ENCODE measurements at places on chromosomes 2 and 18.

- DNase-seq, result no peak
Measured at GRCh38 chr2:173590276-173590861, 235.7 kb downstream of the CDCA7 start.

- DNase-seq, result no peak
Measured at GRCh38 chr2:94964193-94964592, 61.3 kb upstream of the MAL start.

- DNase-seq, result no peak
Measured at GRCh38 chr2:217107480-217107879, 247.6 kb upstream of the TNP1 start.

DNA sequence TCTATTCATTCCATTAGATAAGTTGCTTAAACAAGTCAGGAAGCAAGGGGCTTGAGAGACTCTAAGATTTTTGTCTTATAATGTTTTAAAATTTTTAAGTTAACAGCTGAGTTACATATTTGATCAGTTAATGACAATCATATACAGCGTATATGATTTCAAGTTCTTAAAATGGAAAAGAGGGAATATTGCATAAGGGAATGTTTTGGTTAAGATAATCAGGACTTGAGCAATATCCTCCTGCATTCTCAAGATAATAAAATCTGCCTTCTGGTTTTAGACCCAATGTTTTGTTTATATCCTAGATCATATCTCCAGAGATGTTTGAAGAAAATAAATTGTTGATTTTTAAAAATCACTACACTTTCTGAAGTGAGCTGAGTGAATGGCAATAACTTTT, 13.4 kb upstream of the DYNC1I2 start:
- no peak for DNase-seq

DNA sequence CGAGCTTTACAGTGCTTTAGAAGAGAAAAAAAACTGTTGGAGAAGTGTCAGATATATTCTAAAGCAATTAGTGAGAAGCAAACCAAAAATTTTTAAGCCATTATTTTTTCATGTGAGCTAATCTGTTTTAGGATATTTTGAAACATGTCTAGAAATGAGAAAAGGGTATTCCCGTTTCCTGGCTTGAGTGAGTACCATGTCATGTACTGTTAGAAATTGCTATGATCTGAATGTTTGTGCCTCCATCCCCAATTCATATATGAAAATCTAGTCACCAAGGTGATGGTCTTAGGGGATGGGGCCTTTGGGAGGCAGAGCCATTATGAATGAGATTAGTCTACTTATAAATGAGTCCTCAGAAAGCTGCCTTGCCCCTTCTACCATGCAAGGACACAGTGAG, 493.3 kb upstream of the GCFC2 start:
- no peak for DNase-seq

GRCh38 chr2:80238692-80239469, 65.7 kb downstream of the LRRTM1 start:
- DNase-seq, result no peak

DNA sequence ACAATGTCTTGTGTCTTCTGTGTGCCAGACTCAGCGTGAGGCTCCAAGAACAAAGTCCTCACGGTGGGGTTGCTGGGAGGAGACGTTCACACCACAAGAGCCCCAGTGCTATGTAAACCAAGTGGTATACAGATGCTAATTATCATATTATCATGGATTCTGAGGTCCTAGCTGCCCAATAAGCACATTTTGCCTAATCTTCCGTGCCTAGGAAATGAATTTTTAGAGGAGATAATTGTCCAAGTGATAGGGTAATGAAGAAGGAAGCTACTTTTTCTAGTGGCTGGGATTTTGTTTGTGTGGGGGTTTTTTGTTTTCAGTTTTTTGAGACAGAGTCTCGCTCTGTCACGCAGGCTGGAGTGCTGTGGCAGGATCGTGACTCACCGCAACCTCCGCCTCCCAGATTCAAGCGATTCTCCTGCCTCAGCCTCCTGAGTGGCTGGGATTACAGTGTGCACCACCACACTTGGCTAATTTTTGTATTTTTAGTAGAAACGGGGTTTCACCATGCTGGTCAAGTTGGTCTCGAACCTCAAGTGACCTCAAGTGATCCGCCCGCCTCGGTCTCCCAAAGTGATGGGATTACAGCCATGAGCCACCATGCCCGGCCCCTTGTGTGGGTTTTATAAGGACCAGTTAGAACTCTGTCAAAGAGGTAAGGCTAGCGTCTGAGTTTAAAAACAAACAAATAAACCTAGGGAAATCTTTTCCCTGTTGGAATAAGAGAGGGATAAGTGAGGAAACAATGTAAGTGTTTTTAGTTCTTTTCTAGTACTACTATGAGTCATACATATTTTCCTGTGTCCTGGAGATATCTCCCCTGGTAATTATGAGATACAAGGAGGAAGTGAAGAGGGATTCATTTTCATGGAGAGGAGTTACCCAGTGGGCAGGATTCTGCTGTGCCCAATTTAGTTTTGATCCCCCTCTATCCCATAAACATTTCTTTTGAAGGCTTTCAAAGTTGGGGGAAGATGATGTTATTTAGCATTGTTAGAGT, 9.5 kb upstream of the SMAD7 start:
- no peak for DNase-seq

DNA sequence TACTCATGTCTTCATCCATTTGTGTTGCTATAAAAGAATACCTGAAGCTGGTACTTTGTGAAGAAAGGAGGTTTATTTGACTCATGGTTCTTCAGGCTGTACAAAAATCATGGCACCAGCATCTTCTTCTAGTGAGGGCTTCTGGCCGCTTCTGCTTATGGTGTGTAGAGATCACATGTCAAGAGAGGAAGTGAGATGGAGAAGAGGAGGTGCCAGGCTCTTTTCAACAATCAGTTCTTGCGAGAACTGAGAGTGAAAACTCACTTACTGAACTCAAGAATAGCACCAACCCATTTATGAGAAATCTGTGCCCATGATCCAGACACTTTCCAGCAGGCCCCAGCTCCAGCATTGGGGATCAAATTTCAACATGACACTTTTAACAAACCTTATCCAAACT, 30.0 kb upstream of the BARD1 start:
- DNase-seq, result no peak

DNA sequence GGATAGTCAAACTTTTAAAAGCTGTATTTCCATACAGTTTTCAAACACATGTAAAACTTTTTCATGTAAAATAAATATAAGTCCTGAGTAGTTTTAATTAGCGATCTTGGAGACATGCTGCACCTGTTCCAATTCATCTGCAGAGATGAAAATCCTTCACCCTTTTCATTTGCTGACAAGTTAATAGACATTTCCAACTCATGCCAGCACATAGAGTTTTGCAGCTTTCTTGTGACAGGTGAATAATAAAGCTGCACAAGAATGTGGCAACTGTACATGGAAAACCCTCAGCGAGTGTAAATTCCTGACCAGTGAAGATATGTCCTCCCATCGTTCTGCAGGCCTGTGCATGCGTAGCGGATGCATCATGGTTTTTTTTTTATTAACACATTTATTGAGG, 771.4 kb downstream of the TDRD15 start:
- no peak for DNase-seq

- DNase-seq, result no peak
Measured at GRCh38 chr18:37680911-37681310, 115.3 kb upstream of the CELF4 start.
